ENCODE measurements at places on chromosomes 1 and 21.

GRCh38 chr1:82401116-82401515, 600.4 kb downstream of the ADGRL2 start:
- no peak for DNase-seq

- no peak for DNase-seq
Observed at GRCh38 chr1:201004732-201005131, 18.8 kb downstream of the KIF21B start.

- DNase-seq = no peak
Observed at GRCh38 chr1:244022311-244022710, 28.8 kb upstream of the ZBTB18 start.

- DNase-seq = peak; percentile 55
Observed at GRCh38 chr21:40556442-40556968, 290.5 kb downstream of the DSCAM start.

- DNase-seq = no peak
Observed at GRCh38 chr1:54580856-54581550, 33.0 kb downstream of the ACOT11 start.

DNA sequence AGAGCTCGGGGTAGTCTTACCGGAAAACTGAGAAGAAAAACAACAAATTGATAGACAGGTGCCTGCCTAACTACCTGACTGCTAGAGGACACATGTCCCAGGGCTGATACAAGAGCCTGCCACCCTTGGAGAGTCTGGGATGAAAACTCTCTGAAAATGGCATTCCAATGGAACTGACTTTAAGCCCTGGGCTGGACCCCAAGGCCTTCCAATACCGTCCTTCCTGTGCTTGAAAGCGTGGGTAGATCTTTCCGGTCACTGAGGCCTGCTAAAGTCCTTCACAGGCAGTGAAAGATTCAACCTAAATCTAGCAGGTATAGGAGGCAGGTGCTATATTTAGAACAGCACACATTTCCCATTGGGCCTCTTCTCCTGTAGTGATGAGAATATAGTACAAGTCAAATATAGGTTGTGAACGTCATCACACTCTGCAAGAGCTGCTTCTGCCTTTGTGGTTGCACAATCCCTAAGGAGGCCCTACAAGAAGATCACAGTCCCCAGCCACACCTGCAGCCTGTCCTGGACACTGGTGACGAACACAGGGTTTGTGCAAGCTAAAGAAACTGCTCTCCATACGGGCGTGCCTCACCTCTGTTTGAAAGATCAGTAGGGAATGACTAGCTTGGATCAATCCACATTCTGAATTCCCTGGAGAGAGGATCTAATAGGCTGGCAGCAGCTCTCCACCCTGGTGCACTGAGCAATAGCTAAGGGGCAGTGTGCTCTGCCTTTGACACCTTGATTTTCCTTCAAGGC, 876 bp upstream of the CHML start:
- DNase-seq = peak; percentile 80

DNA sequence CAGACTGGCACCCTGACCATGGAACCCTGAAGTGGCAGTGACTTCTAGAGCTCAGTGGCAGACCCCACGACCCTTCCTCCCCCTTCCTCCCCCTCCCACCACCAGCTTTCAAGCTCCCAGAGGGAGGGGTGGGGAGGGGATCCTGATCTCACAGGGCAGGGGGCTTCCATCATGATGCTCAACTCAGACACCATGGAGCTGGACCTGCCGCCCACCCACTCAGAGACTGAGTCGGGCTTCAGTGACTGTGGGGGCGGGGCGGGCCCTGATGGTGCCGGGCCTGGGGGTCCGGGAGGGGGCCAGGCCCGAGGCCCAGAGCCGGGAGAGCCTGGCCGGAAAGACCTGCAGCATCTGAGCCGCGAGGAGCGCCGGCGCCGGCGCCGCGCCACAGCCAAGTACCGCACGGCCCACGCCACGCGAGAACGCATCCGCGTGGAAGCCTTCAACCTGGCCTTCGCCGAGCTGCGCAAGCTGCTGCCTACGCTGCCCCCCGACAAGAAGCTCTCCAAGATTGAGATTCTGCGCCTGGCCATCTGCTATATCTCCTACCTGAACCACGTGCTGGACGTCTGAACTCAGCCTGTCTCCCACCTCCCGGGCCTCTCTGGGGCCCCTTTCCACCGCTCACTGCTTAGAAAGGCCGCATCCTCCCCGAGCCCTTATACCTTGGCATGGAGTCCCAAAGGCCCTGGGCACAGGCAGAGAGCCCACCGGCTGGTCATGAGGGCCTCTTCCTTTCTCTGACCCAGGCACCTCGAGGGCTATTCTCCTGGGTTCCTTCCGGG, 3.9 kb downstream of the NHLH1 start:
- no peak for DNase-seq

- DNase-seq = no peak
Observed at GRCh38 chr1:34863501-34863900, 4.0 kb upstream of the SMIM12 start.

DNA sequence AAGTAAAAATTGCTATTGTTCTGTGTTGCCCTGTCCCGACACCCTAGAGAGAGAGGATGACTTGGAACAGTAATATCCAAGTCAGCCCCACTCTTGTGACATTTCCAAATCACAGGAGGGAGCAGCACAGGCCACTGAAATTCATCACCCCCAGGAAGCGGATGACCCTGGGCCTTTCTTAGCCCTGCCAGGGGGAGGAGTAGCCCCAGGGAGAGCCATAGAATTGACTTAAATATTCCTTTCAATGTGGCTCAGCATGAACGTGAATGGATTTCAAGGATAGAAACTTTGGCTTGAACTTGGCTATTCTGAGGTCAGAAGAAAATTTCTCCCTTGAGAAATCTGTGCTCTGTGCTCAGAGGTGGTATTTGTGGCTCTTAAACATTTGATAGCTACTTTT, 80.6 kb downstream of the CENPF start:
- DNase-seq = no peak

DNA sequence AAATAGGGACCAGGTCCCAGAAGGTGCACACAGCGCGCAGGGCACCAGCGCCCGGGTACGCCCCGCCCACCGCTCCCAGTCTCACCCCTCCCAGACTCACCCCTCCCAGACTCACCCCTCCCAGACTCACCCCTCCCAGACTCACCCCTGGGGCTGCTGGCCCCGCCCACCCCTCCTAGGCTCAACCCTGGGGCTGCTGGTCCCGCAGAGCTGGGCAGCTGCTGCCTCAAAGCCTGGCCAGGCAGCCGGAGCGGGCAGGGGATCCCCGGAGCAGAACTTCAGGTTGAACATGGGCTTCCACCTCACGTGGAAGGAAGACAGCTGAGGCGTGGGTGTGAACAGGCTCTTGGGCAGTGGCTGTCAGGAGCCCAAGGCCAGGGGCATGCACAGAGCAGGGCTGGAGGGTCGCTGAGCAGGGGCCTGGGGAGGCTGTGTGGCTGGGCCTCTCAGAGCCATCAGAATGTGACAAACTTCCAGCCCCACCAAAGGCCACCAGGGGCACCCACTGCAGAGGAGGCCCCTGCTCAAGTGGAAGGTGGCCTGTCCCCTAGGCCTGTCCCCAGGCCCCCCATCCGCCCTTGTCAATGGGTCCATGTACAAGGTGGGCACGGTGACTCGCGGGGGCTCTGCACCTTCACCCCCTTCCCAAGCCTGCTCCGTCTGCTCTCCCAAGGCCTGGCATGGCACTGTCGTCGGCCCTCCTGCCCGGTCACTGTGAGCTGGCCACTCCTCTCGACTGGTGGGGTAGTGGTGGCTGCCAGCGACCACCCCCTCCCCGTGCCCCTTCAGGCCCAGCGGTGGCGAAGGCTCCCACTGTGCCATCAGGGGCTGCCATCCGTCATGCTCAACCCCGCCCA, 20.4 kb upstream of the SUMO3 start:
- no peak for DNase-seq

DNA sequence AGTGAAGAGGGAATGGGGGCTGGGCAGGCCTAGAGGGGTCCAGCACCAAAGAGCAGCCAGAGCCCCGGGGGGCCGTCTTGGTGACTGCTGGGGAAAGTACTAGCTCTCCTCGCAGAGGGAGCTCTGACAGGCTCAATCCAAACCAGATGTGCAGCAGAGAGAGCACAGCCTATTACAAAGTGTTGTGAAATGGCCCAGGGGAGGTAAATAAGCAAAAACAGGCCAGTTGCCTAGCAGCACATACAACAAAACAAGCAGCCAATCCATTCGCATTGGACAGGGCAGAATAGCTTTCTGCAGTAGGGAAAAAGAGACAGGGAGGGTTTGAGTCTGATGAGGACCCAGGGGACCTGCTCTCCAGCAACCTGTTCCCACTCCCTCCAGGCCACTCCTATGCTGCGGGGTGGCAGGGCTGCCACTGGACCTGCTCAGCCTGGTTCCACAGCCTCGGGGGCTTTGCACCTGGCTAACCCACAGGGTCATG, 239.6 kb upstream of the FGGY start:
- DNase-seq = peak; percentile 57

DNA sequence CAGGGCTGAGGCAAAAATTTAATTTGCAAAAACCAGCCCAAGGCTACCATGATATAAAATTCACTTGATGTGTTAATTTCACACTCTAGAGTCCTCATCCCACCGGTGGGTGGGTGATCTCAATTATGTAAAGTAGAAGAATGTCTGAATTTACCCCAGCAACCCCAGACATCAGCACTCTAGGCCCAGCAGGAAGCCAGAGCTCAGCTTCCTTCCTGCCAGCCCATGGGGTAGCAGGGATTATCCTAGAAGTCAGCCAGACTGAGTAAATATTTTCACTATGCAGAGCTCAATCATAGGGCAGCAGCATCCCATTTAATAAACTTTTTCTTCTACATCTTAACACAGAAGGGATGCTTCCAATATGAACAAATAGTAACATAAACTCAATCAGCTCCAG, 71.0 kb downstream of the SIPA1L2 start:
- DNase-seq = no peak

DNA sequence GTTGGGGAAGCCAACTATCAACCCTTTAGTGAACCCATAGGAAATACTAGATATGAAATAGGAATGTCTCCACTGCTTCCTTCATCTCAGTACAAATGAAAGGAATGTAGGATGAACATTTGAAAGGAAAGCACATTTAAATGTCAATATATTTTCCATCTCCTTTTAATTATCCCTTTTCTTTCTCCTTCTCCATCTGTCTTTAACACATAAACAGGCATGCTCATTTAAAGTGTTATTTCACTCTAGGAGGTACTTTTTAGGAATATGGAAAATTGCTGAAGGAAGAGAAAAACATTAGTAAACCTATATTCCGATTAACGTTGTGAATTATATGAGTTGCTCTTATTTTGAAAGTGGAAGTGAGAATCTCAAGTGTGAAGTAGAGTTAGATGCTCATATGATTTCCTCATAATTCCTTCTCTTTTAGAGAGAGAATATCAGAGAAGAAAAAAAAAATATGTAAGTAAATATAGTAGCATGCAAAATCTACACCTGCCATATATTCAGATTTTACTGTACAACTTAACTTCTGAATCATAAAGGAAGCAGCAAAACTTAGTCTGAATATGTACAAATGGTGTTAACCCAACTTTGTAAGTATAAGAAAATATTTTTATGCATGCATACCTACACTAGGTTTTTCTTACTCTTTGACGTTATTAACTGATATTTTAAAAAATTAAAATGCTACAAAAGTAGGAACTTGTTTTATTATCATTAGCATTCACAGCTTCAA, 406.9 kb upstream of the B3GALT2 start:
- DNase-seq = peak; percentile 33

DNA sequence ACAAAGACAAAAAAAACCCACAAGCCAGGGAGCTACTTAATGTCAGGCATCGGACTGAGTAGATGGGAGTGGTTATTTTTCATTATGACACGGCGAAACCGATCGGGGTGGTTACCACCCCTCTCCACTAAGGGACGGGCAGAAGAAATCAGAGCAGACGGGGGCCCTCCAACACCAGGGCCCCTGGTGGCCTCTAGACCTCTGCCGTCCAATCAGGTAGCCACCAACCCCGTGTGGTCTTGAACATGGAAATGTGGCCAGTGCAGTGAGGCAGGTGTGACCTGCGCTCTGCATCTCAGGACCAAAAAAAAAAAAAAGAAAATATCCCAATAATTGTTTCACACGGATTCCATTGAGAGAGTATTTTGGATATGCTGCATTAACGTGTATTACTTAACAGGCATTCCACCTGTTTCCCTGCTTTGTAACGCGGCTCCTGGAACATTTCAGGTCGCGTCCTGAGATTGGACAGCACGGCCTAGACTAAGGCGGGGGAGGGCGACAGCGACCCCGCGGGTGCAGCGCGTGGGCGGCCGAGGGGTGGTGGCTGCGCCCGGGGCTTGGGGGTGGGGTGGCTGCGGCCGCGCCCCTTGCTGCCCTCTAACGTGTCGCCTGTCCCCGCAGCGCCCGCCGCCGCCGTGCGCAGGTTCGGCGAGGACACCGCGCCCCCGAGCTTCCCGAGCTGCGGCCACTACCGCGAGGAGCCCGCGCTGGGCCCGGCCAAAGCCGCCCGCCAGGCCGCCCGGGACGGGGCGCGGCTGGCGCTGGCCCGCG, 48.3 kb downstream of the SIM2 start:
- no peak for DNase-seq

- DNase-seq = no peak
Observed at GRCh38 chr21:33801424-33802405, 113.9 kb downstream of the ATP5PO start.

- DNase-seq = no peak
Observed at GRCh38 chr1:213985209-213986019, 2.4 kb upstream of the PROX1 start.

All from MV-4-11 (cell line).